ENCODE measurements at places on chromosomes 4 and X. TPM values are rescaled to one million over a fixed set of nuclear protein-coding genes. Genes with fewer than 3 reads are reported as not detected.

Gene PRR27
- total RNA-seq, result not detected

Gene NRK
- total RNA-seq, result not detected

Gene CISD2
- total RNA-seq, result 50.3 TPM

Gene NOX1
- total RNA-seq, result not detected

Gene CSAG1
- total RNA-seq, result not detected

Gene NSG1
- total RNA-seq, result 19.5 TPM

Gene INTU
- not detected for total RNA-seq

Gene FAM50A
- total RNA-seq, result 55.3 TPM

Gene PTCHD1
- total RNA-seq, result not detected
